AG09319 (cell line): ENCODE measurements at places on chromosomes 3 and 15.
A peak's percentile ranks its signal among the peaks of the same experiment; 100 is the strongest.

- no peak for DNase-seq
These were observed 32.3 kb upstream of the DUSP7 start for GRCh38 chr3:52088445-52089367.

DNA sequence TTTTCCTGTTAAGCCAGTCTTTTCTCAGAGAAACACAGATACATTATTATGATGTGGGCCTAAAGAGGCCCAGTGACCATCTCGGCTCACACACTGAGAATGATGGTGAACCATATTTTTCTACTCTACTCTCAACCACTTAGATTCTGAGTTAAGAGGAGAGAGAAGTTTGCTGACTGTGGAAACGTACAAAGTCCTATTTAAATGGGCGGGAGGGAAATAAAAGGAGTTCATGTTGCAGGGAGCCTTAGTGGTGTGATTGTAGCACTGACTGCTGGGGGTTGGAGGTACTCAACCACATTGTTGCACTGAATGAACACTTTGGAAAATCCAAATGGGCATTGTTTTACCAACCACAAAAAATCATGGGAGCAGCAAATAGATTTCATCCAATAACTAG, 51.0 kb downstream of the ATP8B4 start:
- DNase-seq, result no peak

DNA sequence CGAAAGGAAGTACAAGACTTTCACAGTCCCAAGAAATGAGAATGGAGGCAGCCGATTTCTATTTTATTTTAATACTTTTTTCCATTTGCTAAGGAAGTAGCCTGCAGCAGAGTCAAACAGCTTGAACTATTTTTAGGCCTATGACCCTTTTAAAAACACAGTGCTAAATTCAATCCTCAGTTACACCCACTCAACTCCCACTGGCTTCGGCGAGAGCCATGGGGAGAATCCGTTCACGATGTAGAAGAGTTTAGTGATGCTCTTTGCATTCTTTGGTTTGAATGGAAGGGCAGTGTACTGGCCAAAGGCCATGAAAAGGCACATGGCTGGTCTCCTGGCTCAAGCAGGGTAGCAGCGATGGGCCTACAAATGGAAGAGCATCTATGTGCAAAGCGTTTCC, 343.5 kb downstream of the FOXP1 start:
- no peak for DNase-seq

GRCh38 chr3:34109846-34110245, 311.4 kb downstream of the PDCD6IP start:
- no peak for DNase-seq

- no peak for DNase-seq
These were observed 34.9 kb downstream of the SAXO2 start for GRCh38 chr15:82297546-82297945.

- peak; percentile 5 for DNase-seq
These were observed 520 bp downstream of the SLC26A6 start for GRCh38 chr3:48634661-48635221.

GRCh38 chr3:159236321-159236720, 434.5 kb downstream of the MFSD1 start:
- no peak for DNase-seq

GRCh38 chr15:68987676-68988075, 26.8 kb upstream of the NOX5 start:
- DNase-seq, result no peak

GRCh38 chr3:171980578-171981270, 58.7 kb upstream of the FNDC3B start:
- DNase-seq, result no peak

DNA sequence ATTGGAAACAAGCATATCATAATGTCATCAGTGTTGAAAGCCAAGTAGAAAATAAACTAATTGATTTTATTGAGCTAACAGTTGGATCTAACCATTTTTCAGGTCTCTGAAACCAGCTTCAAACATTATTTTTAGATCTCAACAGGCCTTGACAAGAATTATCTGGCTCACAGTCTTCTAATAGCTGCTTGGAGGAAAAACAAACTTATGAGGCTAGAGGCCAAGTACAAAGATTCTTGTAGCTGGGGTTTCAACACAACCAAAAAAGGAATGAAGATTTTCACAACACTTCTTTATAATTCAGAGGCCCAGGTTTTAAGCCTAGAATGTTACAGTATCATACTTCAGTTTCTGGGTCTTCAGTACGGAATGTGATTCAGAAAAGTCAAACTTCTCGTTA, 3.7 kb downstream of the SETMAR start:
- DNase-seq, result no peak

DNA sequence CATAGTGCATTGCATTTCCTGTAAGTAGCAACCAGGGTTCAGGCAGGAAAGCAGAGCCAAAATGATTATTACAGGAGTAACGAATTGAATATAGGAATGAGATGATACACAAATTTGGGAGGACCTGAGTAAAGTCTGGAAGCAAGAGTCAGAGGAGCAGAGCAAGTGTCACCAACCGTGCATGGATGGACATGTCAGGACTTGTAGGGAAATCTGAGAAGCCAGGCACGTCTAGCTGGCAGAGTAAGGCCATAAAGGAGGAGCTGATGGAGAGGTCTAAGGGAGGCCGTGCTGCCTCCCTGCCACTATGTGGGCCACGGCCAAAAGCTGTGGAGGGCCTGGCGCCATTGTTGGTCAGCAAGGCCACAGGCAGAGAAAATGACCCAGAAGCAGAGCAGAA, 22.4 kb downstream of the GJD2 start:
- no peak for DNase-seq

- DNase-seq, result no peak
These were observed 62.3 kb downstream of the CEP152 start for GRCh38 chr15:48748535-48748934.

DNA sequence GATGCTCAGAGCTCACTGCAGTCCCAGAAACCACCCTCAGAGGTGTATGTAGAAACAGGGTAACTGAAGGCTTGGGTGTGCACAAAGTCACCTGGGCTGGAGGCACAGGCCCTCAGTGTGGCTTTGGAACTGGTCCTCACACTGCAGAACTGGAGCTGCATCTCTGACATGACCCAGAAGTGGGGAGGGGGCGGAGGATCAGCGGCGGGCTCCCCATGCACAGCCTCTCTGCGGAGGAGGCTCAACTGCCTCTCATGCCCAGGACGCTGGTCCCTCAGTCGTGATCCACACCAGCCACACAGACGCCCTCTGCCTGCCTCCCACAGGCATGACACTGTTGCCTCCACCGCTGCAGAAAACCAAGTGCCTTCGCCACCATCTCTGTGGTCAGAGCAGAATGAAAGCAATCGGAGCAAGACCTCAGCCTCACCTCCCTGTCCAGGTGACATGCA, 73.7 kb downstream of the TM2D3 start:
- DNase-seq, result no peak

DNA sequence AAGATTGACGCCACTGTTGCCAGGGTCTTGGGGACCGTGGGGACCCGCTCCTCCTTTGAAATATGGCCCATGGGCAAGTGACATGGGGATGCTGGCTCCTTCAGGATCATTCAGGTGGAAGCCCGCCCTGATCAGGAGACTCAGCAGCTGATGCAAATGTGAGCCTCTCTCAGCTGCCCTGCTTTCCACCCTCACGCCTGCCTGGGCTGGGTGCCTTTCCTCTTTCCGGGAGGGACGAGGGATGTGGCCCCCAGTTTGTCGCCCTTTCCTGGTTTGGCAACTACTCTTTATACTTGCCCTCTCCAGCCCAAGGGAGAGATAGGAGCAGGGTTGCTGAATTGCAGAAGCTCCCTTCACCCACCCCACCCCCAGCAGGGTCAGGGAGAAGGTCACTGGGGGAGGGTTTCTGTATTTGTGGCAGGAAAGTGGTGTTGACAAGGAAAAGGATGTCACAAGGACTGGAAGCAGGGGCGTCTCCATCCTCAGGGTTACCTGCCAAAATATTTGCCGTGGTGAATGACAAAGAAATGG, 21.8 kb downstream of the DNASE1L3 start:
- no peak for DNase-seq

DNA sequence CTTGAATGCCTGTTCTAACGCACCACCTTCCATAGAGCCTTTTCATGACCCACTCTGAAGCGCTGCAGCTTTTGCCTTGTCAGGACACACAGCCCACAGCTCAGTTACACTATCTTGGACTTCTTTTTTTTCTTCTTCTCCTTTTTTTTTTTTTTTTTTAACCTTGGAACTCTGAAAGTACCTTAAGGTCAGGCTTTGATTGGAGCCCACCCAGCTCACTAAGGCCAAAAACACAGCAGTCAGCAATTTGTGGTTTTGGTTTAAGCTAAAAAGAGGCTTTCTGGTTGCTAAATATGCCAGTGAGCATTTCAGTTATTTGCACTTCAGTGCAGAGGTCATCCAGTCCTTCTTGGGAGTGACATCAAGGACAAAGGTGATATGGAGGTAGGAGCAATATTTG, 1.7 kb downstream of the SLC25A20 start:
- DNase-seq, result no peak

GRCh38 chr3:197183582-197183981, 114.8 kb downstream of the DLG1 start:
- no peak for DNase-seq

- no peak for DNase-seq
These were observed 4.9 kb downstream of the PRRT3 start for GRCh38 chr3:9947025-9947995.

GRCh38 chr15:63446255-63446654, 58.1 kb upstream of the USP3 start:
- DNase-seq, result no peak

- no peak for DNase-seq
These were observed 46.5 kb downstream of the KLHL25 start for GRCh38 chr15:85748176-85748575.

DNA sequence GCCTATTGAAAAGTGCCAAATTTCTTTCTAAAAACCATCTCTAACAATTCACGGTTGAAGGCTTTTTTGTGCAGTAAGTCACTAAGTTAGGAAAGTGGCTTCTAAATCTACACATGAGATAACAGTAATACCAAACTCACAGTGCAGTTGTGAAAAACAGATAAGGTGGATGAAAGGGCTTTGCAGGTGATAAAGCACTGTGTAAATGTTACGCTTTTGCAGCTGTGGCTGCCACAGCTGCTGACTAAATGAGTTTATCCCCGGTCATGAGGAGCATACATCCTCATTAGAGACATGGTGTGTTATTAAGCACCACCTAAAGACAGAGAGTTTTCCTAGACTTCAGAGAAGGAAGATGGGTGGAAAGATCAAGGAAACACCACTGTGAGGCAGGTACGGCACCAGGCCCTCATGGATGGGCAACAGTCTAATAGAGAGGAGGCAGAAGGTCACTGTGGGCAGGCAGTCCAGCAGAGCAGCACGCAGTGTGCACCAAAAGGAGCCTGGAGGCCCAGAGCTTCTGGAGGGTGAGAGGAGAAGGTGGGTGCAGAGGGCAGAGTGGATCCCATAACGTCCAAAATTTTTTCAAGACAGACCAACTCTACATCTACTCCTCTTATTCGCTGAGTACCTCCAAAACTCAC, 68.5 kb downstream of the FMN1 start:
- DNase-seq, result no peak

GRCh38 chr3:197224034-197224444, 74.4 kb downstream of the DLG1 start:
- DNase-seq, result no peak

DNA sequence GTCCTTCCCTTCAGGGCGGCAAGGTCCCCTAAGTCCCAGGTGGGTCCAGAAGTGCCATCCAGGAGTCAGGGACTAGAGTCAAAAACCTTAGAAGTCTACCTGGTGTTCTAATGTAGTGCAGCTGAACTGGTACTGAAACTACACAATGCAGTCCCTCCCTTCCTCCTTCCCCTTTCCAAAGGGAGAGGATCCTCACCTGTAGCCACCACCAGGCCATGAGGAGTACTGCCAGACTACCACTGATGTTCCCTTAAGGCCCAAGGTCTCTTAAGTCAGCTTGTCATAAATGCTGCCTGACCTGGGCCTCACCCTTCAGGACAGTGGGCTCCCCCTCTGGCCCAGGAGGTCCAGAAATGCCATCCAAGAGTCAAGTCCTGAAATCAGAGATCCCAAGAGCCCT, 98.9 kb downstream of the ULK4 start:
- no peak for DNase-seq

GRCh38 chr15:34182942-34183341, 27.0 kb downstream of the KATNBL1 start:
- no peak for DNase-seq

DNA sequence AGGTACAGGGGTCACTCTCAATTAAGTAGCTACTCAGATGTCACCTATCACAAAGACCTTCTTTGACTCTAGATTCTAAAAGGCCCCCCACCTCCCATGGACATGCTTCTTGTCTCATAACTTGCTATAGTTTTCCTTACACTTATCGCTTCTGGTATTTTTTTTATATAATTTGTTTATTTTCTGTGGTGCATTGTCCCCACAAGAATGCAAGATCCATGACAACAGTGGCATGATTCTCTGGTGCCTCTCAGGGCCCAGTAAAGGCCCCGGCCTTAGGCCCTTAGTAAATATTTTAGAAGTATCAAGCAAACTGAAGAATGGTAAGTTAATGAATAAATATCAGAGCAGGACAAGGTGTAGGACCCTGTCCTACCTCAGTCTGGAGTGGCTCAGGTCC, 248.6 kb downstream of the CBLB start:
- no peak for DNase-seq

- peak; percentile 71 for DNase-seq
These were observed 17.4 kb downstream of the THBS1 start for GRCh38 chr15:39598186-39598850.

DNA sequence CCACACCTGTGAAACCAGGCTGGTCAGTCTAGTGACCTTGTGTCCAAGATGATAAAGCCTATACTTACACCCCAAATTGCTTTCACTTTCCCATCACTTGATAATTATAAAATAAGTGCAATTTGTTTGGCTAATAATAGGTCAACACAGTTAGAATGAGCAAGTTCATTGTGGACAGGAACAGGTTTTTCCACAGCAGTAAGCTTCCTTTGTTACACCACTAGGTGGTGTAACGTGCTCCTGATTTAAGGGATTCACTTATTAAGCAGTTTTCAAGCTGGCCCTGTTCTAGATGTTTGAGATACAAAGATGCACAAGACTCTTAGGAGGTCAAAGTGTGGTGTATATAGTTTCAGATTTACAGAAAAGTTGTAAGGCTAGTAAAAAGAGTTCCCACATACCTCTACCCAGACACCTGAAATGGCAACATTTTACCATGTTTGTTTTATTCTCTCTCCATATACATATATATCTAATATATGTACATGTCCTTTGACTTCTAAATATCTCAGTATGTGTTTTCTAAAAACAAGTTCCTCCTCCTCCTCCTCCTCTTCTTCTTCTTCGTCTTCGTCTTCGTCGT, 6.8 kb upstream of the MFSD1 start:
- no peak for DNase-seq

DNA sequence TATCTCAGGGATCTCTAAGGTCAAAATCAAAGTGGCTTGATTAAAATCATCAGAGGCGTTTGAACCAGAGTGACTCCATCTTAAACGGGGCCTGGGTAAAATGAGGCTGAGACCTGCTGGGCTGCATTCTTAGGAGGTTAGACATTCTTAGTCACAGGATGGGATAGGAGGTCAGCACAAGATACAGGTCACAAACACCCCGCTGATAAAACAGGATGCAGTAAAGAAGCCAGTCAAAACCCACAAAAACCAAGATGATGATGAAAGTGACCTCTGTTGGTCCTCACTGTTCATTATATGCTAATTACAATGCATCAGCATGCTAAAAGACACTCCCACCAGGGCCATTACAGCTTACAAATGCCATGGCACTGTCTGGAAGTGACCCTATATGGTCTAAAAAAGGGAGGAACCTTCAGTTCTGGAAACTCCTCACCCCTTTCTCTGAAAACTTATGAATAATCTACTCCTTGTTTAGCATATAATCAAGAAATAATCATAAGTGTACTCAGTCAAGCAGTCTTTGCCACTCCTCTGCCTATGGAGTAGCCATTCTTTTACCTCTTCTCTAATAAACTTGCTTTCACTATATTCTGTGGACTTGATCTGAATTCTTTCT, 143.3 kb upstream of the SLCO3A1 start:
- DNase-seq, result no peak
